SJSA1 (cell line): ENCODE measurements at places on chromosomes 13 and 19. TPM values are rescaled to one million over a fixed set of nuclear protein-coding genes. Genes with fewer than 3 reads are reported as not detected.

DNA sequence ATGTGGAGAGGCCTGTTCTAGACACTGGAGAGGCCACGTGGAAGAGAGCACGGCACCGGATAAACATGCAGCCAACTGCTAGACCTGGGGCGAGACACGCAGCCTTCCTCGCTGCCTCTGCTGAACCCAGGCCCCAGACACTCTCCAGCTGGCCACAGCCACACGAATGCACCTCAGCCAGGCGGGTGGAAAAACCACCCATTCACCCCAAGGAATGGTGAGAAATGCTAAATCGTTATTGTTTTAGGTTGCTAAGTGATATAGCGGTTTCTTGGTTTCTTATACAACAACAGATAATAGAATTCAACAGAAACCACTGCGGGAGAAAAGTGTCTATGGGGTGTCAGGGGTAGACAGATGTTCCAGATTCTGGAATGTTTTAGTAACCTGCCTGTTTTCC is 52.5 kb downstream of the STK24 start:
- DNase-seq: no peak

Gene ZSCAN4
- not detected in 2 replicates for total RNA-seq

Gene FGF21
- not detected in 2 replicates for total RNA-seq

DNA sequence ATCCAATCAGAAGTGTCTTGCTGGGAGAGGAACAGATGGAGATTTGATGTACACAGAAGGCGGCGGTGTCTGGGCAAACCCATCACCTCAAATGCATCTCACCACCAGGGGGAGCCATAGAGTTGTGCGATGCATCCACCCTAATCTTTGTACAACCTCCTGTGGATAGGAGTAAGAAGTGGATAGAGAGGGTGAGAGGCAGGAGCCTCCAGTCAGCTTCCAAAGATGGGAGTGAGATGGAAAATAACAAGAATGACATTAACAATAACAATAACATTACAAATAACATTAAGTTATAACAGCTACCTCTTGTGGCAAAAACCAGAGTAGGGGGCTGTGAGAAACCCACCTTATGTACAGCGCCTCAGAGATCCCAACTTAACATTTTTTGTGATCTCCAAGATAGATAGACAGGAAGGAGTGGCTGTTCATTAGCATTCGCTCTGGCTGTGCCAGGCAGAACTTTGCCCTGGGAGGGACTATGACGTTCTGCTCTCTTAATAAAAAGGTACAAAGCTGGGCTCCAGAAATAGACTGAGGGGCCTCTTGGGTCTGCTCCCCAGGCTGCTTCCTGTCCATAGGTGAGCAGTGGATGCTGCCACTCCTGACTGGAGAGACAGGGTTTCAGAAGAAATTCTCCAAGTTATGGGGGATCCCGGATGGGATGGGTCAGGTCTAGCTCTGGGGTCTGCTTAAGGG is 5.2 kb upstream of the CEACAM18 start:
- DNase-seq: peak; percentile 32
